ENCODE measurements at places on chromosomes 6 and 20.

DNA sequence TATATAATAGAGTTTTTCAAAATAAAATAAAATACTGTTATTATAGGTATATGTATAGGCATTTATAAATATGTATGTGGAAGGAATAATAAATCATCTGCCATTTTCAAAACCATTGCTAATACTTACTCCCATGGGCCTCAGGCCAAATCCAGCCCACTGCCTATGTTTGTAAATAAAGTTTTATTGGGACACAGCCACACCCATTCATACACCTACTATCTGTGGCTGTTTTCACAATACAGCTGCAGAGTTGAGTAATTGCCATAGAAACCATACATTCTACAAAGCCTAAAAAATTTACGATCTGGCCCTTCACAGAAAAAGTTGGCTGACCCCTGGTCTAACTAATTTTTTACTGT, 9.5 kb downstream of the ALDH5A1 start:
- DNase-seq: no peak

DNA sequence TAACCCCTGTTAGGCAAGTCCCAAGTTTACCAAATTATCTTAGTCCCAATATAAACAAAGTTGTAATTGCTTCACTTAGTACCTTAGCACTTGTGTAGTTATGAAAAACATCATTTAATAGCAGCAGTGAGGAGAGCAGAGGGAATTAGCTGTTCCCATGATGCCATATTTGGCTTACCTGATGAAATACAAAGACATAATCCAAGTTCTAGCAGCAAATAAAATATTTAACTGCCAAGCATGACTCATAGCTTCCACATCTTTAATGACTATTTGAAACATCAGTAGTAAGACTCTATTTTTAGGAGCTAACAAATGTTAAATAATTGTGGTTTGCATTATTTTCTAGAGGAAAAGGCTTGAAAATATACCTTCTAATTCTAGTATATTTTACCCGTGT, 94.0 kb upstream of the MCHR2 start:
- no peak for DNase-seq

- no peak for DNase-seq
Observed at GRCh38 chr6:141464490-141464889, 668.2 kb upstream of the GJE1 start.

GRCh38 chr6:43170417-43170930, 595 bp upstream of the SRF start:
- DNase-seq: no peak

GRCh38 chr6:109411034-109411433, 28.8 kb upstream of the CD164 start:
- no peak for DNase-seq

DNA sequence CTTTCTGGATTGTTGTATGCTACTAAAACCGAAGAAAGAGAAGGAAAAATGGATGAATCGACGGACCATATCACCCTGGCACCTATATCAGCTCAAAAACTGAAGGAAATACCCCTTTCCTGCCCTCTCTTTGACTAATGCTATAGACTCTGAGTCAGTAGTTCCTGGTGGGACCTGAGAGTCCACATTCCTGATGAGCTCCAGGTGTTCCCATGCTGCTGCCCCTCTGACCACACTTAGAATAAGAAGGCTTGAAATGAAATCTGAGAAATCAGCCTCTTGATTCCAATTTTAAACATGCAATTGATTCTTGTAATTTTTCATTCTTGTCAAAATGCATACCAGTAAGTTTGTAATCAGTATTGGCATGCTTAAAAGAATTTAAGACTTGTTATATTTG, 75.2 kb downstream of the PRL start:
- no peak for DNase-seq

- DNase-seq: no peak
Observed at GRCh38 chr6:119986934-119987549, 637.5 kb upstream of the MAN1A1 start.

GRCh38 chr6:138128096-138128495, 20.9 kb upstream of the PERP start:
- no peak for DNase-seq

Measured in left forelimb (tissue), 1 donor.